Dermis microvascular lymphatic vessel endothelial cell (primary cell): ENCODE measurements at places on chromosomes 4 and X.

GRCh38 chr4:80074651-80075050, 1.6 kb upstream of the ANTXR2 start:
- no peak for DNase-seq

DNA sequence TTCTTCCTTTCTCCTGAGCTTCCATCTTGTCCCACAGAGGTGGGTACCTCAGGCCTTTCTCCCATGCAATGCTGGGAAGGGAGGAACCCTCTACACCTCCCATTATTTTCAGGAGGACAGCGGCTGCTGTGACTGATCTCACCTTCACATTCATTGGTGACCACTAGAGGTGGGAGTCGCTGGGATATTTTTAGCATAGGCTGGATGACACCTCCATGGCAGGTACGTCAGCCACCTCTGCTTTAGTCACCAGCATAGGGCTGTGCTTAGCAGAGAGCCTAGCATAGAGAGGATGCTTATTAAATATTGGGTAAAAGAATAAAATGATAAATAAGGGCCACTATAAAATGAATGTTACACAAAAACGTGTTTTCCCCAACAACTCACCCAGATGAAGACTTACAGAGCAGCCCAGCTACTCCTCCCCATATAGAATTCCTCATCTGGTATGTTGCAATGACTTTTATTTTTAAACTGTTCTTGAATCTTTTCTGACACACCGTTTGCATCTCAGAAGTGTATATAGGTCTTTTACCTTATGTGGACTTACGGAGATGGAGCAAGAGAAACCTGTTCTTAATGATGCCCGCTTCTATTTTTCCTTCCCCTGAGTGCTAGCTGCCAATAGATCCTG, 60.9 kb upstream of the SORBS2 start:
- no peak for DNase-seq

DNA sequence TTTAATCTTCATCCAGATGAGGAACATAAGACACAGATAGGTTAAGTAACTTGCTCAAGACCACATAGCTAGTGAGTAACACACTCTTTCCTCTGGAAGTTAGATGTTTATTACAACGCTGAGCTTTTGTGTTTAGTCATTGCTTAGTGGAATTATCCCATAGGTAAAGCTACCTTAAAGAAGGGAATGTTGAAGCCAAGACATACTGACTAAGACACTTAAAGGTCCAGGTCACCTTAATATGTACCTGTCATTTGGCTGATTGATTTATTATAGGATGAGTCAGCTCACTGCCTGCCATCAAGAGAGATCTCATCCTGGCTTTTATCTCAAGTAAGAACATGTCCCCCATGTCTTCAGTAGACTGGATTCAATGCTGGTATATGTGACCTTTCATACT, 53.4 kb downstream of the KDR start:
- DNase-seq = no peak

GRCh38 chr4:175633310-175633709, 178.8 kb downstream of the GPM6A start:
- DNase-seq = no peak

GRCh38 chr4:52874948-52875347, 12.8 kb downstream of the RASL11B start:
- DNase-seq = no peak
